ENCODE measurements at places on chromosomes 1 and 21. TPM values are rescaled to one million over a fixed set of nuclear protein-coding genes. Genes with fewer than 3 reads are reported as not detected.

Gene RBP7
- total RNA-seq = 9.2 TPM

GRCh38 chr1:39250460-39251240, 46.2 kb downstream of the MACF1 start:
- DNase-seq = no peak

GRCh38 chr1:121483234-121483633, 298.5 kb downstream of the SRGAP2C start:
- DNase-seq = no peak

- DNase-seq = no peak
Measured at GRCh38 chr21:44766014-44766817, 35.4 kb downstream of the UBE2G2 start.

- no peak for DNase-seq
Measured at GRCh38 chr1:183903101-183903500, 98.2 kb downstream of the RGL1 start.

- DNase-seq = no peak
Measured at GRCh38 chr1:202165942-202166843, 5.8 kb upstream of the PTPN7 start.

DNA sequence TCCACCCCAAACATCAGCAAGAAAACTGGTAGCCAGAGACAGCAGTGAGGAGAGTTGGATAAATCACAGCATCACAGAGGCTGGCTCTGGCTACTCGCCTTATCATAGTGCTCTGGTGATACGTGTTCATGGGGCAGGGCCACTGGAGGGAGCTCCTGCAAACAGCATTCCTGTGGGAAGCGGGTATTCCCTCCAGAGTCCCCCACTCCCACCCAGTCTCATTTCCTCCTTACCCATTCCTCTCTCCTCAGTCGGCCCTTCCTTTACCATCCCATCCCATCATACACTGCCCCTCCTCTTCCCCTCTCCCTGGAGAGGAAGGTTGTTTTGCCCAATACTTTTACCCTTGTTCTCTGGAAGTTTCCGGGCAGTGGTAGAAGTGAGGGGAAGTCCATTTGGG, 7.1 kb downstream of the NHLH2 start:
- DNase-seq = no peak

DNA sequence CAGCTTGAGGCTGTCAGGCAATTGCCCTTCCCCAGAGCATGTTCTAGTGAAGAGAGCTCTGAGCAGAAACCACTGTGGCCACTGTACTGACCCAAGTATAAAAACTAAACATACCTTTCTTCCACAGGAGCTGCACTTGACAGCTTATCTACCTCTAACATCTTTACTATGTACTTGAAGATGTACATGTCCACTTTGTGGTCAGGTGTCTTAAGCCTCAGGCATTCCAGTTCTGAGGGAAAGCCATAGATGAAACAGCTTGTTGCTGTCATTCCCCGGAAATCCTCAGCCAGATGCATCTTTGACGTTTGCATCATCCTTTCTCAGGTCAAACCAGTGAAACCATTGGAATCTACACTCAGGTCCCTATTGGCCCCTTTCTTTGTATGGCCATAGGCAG, 70.4 kb downstream of the CHRM3 start:
- no peak for DNase-seq

Gene PPFIA4
- total RNA-seq = 2.1 TPM

DNA sequence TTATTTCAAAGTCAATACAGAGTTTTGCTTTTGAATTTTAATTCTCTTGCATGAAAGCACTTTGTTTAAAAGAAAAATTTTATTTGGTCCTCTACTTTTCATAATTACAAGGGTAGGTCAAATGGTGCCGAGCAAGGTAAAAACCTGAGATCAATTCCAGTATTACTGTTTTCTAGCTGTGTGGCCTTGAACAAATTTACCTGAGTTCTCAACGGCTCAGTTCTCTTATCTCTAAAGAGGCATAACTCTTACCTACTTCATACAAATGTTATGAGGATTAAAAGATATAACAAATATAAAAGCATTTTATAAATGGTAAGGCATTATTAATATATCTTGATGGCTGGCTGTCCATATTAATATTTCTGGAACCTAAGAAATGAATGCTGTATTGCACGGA, 42.5 kb downstream of the USP24 start:
- DNase-seq = no peak

GRCh38 chr1:215273838-215274516, 191.4 kb downstream of the KCNK2 start:
- no peak for DNase-seq

DNA sequence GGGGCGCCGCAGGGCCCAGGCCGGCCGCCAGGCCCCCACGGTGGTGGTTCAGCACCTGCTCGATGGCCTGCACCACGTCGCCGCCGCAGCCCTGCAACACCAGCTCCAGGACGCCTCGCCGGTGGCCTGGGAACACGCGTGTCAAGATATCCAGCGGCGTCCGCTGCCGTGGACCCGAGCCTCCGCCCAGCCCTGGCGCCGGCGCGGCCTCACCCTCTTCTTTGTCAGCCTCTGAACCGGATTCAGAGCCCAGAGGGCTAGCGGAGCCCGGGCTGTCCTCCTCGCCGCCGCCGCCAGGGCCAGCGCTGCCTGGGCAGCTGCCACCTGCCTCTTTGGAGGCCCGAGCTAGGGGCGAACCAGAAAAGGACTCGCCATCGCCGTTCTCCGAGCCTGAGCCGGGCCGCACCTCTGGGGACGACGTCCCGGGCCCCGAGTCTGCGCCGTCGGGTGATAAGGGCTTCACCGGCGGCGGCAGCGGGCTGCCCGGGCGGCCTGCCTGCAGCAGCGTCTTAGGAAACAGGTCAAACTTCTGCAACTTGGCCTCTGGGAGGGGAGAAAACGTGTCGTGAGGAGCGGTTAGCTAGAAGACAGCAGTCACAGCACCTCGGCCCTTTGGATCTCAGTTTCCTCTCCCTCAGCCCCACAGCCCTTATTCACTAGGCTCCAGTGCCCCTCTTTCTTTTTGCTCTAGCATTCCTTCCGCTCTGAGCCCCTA, 3.9 kb downstream of the DMRTA2 start:
- no peak for DNase-seq

- no peak for DNase-seq
Measured at GRCh38 chr1:85295006-85295431, 18.6 kb upstream of the BCL10 start.

Gene KANK4
- not detected for total RNA-seq

Data from G401 (cell line).